ENCODE measurements at places on chromosomes 1 and 21. TPM values are rescaled to one million over a fixed set of nuclear protein-coding genes. Genes with fewer than 3 reads are reported as not detected.

TBX15 gene
- 0.25 TPM for total RNA-seq

PDE4B gene
- 35.1 TPM for total RNA-seq

LINGO4 gene
- not detected for total RNA-seq

CFAP107 gene
- not detected for total RNA-seq

GJA8 gene
- total RNA-seq = not detected

MTARC2 gene
- total RNA-seq = 14.7 TPM

NME7 gene
- 14.7 TPM for total RNA-seq

RNU1-2 gene
- total RNA-seq = 6,751 TPM

VWA5B1 gene
- not detected for total RNA-seq

LRRC71 gene
- total RNA-seq = 0.19 TPM

ASPM gene
- total RNA-seq = 26.7 TPM

CELA3B gene
- not detected for total RNA-seq

IFI16 gene
- total RNA-seq = 76.9 TPM

CHIA gene
- not detected for total RNA-seq

Measured in bladder microvascular endothelial cell (primary cell).